RWPE1 (cell line): ENCODE measurements at places on chromosomes 1 and 21.
A peak's percentile ranks its signal among the peaks of the same experiment; 100 is the strongest.

DNA sequence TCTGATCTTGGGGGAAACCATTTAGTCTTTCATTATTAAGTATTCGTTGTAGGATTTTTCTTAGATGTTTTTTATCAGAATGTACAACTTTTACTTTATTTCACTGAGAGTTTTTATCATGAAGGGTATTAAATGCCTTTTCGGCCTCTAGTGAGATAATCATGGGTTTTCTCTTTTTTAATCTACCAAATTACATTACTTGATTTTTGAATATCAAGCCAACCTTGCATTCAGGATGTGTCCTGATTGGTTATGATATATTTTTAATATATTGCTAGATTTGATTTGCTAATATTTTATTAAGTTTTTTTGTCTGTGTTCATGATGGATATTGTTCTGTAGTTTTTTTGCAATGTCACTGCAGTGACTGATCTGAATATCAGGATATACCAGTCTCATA is 9.4 kb downstream of the NUF2 start:
- no peak for DNase-seq

DNA sequence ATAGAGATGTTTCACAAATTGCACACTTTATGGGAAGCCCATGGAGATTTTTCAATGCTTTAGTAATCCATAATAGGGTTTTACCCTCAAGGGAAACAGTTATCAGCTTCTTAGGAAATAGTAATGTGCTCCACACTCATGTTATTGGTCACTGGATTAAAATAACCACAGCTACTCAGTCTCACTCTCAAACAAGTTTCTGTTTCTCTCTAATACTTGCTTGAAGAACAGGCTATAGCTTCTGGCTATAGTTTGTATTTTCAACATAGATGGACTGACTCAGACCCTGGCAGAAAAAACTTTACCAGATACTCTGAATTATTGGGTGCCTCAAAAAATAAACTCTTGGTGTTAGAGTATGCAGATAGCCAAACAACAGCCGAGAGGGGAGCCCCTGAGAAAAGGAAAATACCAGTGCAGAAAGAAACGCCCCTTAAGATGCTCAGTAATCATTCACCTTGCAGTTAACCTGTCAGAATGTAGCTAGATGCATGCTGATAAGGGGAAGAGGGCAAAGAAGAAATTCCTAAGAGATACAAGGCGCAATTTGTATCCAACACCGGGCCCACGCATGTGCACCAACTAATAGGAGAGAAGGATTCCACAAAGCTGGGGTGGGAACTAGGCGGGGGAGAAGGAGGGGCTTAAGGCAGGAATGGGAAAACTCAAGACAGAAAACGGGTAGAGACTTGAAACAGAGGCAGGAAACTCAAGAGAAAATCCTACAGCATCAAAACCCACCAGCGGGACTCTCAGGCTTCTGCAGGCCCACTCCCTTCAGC is 30.4 kb upstream of the PDE4B start:
- DNase-seq, result peak; percentile 9

- DNase-seq, result no peak
These were observed 616.0 kb downstream of the USP25 start for GRCh38 chr21:16345757-16346156.

- peak; percentile 38 for DNase-seq
These were observed 3.2 kb downstream of the LRRC42 start for GRCh38 chr1:53949023-53949990.

DNA sequence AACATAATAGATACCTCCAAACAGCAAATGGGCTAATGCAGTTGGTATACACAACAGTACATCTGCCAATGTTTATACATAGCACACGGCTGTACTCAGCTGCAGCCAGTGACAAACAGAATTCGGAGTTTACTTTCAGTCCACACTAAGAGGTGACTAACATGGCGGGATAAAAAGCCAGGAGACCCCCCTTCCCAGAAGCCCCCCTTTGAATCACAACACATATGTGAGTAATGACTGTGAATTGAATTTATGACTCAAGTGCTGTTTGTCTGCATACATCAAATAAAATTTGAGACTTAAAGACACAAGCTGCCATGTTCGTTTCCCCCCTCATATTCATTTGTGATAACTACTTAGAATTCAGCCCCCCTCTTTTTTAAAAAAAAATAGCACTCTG is 113.2 kb downstream of the RUNX1 start:
- DNase-seq, result no peak

DNA sequence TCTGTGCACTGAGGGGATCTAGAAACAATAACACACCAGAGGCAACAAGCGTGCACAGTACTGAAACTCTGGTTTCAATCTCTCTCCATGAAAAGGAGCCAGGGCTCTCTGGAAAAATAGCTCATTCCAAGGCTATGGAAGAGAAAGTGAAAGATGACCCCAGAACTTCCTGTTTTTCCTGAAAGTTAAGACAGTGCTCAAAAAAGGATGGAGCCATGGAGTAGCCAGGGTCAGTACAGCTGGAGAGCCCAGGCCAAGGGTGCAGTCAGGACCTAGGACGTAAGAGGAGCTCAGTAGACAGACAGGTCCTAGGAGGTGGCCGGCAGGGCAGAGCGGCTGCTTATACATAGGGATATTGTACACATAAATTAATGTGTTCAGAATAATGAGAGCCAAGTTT is 19.1 kb downstream of the NOL9 start:
- no peak for DNase-seq

DNA sequence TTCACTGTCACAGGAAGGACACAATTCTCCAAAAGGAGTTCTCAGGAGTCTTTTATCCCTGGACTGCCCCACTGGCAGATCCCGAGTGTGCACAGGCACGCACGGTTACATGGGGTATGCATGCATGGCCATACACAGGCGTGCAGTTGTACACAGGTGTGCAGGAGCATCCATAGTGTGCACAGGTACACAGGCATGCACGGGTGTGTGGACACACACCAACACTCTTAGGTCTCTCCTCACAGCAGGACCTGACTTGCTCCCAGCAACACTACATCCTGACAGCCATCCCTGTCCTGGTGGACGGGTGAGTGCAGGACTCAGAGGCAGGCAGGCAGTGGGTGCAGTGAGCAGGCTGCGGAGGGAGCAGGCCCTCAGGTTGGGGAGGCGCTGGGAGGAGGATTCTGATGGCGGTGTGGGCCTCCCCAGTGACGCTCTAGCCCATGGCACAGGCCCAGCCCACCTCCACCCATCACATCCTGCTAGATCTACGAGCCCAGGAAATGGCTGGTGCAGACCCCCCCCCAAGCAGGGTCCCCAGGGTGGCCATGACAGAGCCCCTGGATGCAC is 28.4 kb downstream of the SLC19A1 start:
- DNase-seq, result no peak

DNA sequence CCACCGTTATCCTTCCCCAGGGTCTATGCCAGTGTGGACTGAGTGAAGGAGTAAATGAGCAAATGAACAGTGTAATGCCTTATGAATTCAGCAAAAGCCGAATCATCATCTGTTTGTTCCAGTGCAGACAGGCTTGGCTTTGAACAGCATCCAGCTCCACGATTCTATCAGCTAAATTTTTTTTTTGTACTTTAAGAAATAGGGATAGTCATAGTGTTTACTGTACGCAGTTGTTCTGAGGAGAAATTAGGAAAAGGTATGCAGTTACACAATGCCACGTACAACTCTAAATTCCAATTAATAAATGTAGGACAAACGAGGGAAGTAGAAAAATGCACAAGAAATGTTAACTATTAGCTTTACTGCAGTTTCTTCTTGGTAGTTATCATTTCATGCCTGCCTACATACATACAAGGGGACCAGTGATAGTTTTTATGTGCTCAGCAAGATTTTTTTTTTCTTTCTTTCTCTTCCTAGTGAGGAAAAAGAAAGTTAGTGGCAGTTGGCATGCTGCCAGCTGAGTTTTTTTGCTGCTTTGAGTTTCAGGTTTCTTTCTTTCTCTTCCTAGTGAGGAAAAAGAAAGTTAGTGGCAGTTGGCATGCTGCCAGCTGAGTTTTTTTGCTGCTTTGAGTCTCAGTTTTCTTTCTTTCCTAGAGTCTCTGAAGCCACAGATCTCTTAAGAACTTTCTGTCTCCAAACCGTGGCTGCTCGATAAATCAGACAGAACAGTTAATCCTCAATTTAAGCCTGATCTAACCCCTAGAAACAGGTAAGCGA is at the start of gene IFI44L:
Gene IFI44L, plus strand, starts transcription at position 646 of the 777 bp plus-strand sequence. CDS start 7,468 bp downstream, outside the sequence.
- peak; percentile 12 for DNase-seq

GRCh38 chr1:72366466-72366865 is 84.1 kb upstream of the NEGR1 start:
- DNase-seq, result peak; percentile 46

- DNase-seq, result no peak
These were observed 64.3 kb downstream of the ZNF281 start for GRCh38 chr1:200345520-200345919.

GRCh38 chr1:113178522-113178921 is 105.5 kb downstream of the LRIG2 start:
- no peak for DNase-seq
